ENCODE measurements at places on chromosomes 3 and 15. TPM values are rescaled to one million over a fixed set of nuclear protein-coding genes. Genes with fewer than 3 reads are reported as not detected.

The SEMA3B gene
- total RNA-seq, result 2.5 TPM

The SLC6A11 gene
- 13.4 TPM for total RNA-seq

The GALNT15 gene
- total RNA-seq, result 117 TPM

The ITIH3 gene
- not detected for total RNA-seq

The RBP2 gene
- total RNA-seq, result not detected

The DTX3L gene
- total RNA-seq, result 17.8 TPM

- H3K27ac ChIP-seq, result no peak overlapping the region
- H3K36me3 ChIP-seq, result no peaks in the 10 kb centered on the region
- H3K27me3 ChIP-seq, result no peaks in the 10 kb centered on the region
- DNase-seq, result no peak
Measured at GRCh38 chr3:87901141-87901540, 157.7 kb downstream of the CGGBP1 start.

DNA sequence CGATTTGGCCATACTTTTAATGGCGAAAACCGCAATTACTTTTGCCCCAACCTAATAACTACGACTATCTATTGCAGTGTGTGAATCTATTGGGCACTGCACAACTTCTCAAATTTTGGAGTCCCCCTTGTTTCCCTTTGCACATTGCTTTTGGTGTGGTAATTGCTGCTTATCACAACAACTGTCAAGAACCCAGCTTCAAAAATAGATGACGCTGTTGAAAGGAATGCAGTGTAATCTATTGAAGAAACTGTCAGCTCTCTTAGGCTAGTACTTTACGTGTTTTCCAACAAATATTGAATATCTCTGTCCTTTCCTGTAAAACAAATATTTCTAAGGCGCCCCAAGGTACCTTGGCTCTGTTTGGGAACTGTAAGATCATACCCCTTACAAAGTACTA lies 222.8 kb upstream of the UBE2E2 start:
- no peak overlapping the region for H3K27ac ChIP-seq
- DNase-seq, result no peak
- H3K4me3 ChIP-seq, result no peak overlapping the region
- no peaks in the 10 kb centered on the region for H3K4me1 ChIP-seq

GRCh38 chr3:171982828-171983227 lies 56.5 kb upstream of the FNDC3B start:
- H3K27me3 ChIP-seq, result no peaks in the 10 kb centered on the region
- no peak overlapping the region for H3K4me3 ChIP-seq
- no peak for DNase-seq
- no peaks in the 10 kb centered on the region for H3K36me3 ChIP-seq
- H3K27ac ChIP-seq, result no peak overlapping the region

DNA sequence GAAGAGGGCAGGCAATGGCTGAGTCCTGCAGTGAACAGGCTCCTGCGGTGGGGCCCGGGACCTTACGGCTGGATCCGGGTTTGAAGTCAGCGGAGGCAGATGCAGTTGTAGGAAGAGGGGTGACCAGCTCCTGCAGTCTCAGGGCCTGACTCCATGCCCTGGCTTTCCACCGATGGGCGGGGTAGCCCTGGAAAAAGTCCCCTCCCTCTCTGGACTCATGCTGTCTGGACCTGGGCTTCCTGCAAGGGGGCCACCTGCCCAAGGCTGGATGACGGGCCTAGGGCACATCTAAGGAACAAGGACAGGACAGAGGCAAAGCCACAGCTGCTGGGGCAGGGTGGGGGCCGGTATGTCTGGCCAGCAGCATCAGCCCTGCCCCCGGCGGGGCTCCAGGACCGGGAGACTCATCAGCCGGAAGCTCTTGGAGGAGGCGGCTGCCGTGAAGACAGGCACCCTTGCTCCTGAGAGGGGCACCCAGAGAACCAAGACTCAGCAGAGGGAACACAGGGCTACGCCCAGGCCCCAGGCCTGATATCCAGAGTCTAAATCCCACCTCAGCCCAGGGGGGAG lies 12.8 kb downstream of the IQSEC1 start:
- peaks cover 9% of the 10 kb centered on the region for H3K4me1 ChIP-seq
- no peak for DNase-seq
- H3K4me3 ChIP-seq, result no peak overlapping the region
- H3K36me3 ChIP-seq, result no peaks in the 10 kb centered on the region
- H3K27me3 ChIP-seq, result no peaks in the 10 kb centered on the region

DNA sequence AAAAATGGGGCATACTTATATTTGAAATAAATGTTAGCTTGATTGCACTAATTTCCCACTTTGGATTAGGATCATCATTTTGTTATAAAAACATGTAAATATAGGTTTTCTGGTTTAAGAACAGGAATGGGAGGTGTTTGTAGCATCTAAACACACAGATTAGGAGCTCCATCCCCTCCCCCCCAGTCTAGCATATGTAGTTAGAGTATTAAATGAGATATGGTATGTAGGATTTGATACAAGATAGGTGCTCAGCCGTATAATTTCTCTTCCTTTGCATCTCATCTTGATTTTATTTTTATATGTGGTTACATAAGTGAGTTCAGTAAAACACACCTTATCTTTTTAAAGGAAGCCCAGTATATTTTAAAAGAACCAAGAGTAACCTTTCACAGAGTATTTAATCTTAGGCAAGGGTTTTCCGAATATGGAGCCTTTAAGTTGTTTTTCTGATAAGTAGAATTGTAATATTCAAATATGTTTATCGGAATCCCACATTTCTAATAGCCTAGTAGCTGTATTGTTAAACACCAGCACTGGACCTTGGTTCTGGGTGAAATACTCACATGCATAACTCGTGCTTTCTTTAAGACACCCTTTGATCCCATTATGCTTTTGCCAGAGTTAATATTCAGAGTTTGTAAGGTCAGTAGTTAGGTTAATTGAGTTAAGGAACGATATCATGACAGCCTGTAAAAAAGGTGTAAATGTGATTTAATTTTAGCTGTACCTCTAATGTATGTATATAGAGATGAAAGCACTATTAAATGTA lies 2.3 kb downstream of the SLC25A36 start:
- DNase-seq, result no peak
- no peaks in the 10 kb centered on the region for H3K27me3 ChIP-seq
- H3K4me3 ChIP-seq, result peak overlapping the region; percentile 83
- no peak overlapping the region for H3K27ac ChIP-seq
- H3K4me1 ChIP-seq, result peaks cover 48% of the 10 kb centered on the region

DNA sequence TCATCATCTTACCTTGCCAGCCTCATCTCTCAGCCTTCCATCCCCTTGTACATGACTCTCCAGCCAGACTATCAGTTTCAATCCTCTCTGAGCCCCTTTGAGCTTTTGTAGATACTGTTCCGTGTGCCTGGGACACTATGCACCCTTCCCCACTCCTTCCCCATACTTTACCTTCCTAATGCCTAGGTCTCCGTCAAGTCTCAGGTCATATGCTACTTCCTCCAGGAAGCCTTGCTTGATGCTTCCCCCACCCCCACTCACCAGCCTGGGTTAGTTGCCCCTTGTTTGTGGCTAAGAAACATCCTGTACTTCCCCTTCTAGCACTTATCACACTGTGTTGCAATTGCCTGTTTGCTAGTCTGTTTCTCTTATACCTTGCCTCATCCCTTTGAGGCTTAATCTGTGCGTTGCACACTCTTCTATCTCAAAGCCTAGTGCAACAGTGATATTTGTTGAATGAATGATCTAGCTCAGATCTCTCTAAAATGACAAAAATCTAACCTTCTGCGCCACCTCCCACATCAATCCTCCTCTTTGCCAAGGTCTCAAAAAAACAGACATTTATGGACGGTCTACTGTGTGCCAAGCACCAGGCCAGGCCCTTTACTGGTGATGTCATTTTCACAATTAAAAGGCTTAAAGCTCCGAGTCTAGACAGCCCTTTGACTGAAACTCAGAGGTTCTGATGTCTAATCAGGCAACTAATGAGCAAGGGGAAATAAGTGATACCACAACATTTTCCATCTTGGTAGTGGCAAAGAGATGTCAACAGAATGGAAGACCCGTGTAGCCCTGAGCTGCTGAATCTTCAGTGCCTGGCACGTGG lies 6.5 kb upstream of the USP3 start:
- DNase-seq, result no peak
- no peaks in the 10 kb centered on the region for H3K27me3 ChIP-seq
- H3K4me1 ChIP-seq, result peaks cover 55% of the 10 kb centered on the region

- H3K27me3 ChIP-seq, result no peaks in the 10 kb centered on the region
- no peak overlapping the region for H3K27ac ChIP-seq
- H3K4me1 ChIP-seq, result no peaks in the 10 kb centered on the region
- no peak for DNase-seq
- no peak overlapping the region for H3K4me3 ChIP-seq
- no peaks in the 10 kb centered on the region for H3K36me3 ChIP-seq
Measured at GRCh38 chr3:74824366-74824765, 209.9 kb upstream of the CNTN3 start.

GRCh38 chr15:31326875-31327668 lies 437 bp downstream of the KLF13 start:
- H3K36me3 ChIP-seq, result peaks cover 6% of the 10 kb centered on the region
- no peak for DNase-seq
- peaks cover 36% of the 10 kb centered on the region for H3K4me1 ChIP-seq
- H3K27ac ChIP-seq, result peak overlapping the region; percentile 100

DNA sequence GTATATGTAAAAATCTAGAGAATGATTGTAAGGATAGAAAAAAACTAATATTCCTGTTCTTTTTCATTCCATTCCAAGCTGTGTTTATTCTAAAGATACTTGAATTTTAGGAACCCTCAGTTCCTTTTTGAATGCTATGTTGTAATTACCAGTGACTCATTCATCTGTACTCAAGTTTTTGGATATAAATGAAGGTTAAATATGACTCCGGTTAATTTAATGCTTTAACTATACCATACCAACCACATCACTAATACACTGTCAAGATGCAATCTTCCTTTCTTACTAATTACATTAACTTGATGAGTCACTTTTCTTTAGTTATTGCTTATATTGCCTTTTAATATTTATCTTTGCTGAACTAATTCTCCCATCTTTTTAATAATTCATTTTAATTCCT lies 68.8 kb upstream of the ZNF148 start:
- H3K4me1 ChIP-seq, result no peaks in the 10 kb centered on the region
- H3K4me3 ChIP-seq, result no peak overlapping the region
- H3K27me3 ChIP-seq, result no peaks in the 10 kb centered on the region

DNA sequence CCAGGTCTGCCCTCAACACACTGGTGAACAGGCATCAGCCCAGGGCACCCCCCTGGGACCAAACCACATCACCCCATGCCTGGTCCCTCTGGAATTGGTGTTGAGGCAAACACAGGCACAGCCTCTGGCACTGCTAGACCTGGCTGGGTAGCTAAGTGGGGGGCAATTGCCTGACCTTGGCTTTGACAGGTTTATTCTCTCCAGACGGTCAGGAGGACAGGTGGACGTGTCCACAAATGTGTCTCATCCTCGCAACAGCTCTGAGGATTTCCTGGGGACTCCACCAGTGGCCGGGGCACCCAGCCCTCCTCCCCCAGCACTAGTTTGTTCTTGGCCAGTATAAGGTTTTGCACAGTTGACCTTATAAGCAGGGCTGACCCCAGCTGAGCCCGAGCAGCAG lies 31.3 kb downstream of the TKT start:
- no peak for DNase-seq
- H3K27me3 ChIP-seq, result no peaks in the 10 kb centered on the region
- H3K4me1 ChIP-seq, result no peaks in the 10 kb centered on the region
- no peak overlapping the region for H3K4me3 ChIP-seq
- peaks cover 62% of the 10 kb centered on the region for H3K36me3 ChIP-seq
- H3K27ac ChIP-seq, result no peak overlapping the region

GRCh38 chr3:64892671-64893309 lies 205.0 kb upstream of the ADAMTS9 start:
- H3K4me3 ChIP-seq, result no peak overlapping the region
- H3K27ac ChIP-seq, result no peak overlapping the region
- no peaks in the 10 kb centered on the region for H3K36me3 ChIP-seq

- no peak for DNase-seq
- H3K4me1 ChIP-seq, result no peaks in the 10 kb centered on the region
- no peak overlapping the region for H3K27ac ChIP-seq
- H3K36me3 ChIP-seq, result no peaks in the 10 kb centered on the region
- H3K4me3 ChIP-seq, result no peak overlapping the region
Measured at GRCh38 chr3:162719684-162720341, 1223.2 kb downstream of the OTOL1 start.

GRCh38 chr3:122188737-122189136 lies 5.3 kb downstream of the CASR start:
- H3K27me3 ChIP-seq, result no peaks in the 10 kb centered on the region
- no peaks in the 10 kb centered on the region for H3K36me3 ChIP-seq
- no peak for DNase-seq
- H3K4me1 ChIP-seq, result peaks cover 3% of the 10 kb centered on the region
- no peak overlapping the region for H3K4me3 ChIP-seq

GRCh38 chr15:60865507-60865906 lies 363.6 kb downstream of the RORA start:
- H3K4me1 ChIP-seq, result no peaks in the 10 kb centered on the region
- H3K27ac ChIP-seq, result peak overlapping the region; percentile 43
- no peaks in the 10 kb centered on the region for H3K27me3 ChIP-seq
- no peak for DNase-seq
- no peaks in the 10 kb centered on the region for H3K36me3 ChIP-seq

GRCh38 chr3:19920401-19921080 lies 13.5 kb downstream of the EFHB start:
- no peak for DNase-seq
- H3K27me3 ChIP-seq, result no peaks in the 10 kb centered on the region
- no peak overlapping the region for H3K27ac ChIP-seq

- DNase-seq, result no peak
- no peaks in the 10 kb centered on the region for H3K27me3 ChIP-seq
- peaks cover 8% of the 10 kb centered on the region for H3K4me1 ChIP-seq
Measured at GRCh38 chr3:190338717-190339116, 16.5 kb upstream of the CLDN1 start.

DNA sequence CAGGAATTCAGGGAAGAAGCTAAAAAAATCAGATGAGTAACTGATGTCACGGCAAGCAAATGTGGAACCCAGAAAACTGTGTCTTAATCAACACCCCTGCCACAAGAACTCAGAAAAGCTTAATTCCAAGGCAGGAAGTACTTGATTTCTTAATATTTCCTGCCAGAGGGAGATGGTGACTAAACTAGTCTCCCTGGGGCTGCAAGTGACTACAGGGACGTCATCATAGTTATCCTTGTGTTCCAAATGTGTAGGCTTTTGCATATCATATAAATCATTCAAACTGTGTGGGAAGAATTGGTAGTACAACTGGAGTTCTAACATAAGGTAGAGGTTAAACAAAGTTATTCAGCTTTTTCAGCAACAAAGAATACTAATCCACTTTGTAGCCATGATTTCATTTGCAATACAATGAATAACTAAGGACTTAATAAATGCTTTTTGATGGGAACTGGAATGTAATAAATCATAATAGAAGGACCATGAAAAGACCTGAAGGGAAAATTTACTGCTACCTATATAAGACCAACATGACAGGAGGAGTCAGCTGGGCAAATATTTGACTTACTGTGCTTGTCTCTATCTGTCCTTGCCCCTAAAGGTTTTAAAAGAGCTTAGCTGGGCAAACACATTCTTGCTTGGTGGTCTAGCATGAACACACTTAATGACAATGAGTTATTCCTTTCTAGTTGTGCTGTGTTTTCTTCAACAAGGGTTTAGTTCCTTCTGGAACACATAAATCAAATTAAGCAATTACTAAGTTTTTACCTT lies 76.0 kb upstream of the NECTIN3 start:
- no peaks in the 10 kb centered on the region for H3K27me3 ChIP-seq
- no peaks in the 10 kb centered on the region for H3K4me1 ChIP-seq
- H3K36me3 ChIP-seq, result no peaks in the 10 kb centered on the region
- no peak overlapping the region for H3K4me3 ChIP-seq
- no peak for DNase-seq

- H3K27ac ChIP-seq, result no peak overlapping the region
- peaks cover 18% of the 10 kb centered on the region for H3K4me1 ChIP-seq
- no peaks in the 10 kb centered on the region for H3K27me3 ChIP-seq
- H3K4me3 ChIP-seq, result no peak overlapping the region
- no peaks in the 10 kb centered on the region for H3K36me3 ChIP-seq
Measured at GRCh38 chr3:152219216-152219615, 49.5 kb upstream of the MBNL1 start.

All from esophagus squamous epithelium (tissue), 5 donors.